T-helper 9 cell (primary cell): ENCODE measurements at places on chromosomes 2 and 18.

- no peak for DNase-seq
Measured at GRCh38 chr2:182128821-182129707, 143.4 kb downstream of the PPP1R1C start.

DNA sequence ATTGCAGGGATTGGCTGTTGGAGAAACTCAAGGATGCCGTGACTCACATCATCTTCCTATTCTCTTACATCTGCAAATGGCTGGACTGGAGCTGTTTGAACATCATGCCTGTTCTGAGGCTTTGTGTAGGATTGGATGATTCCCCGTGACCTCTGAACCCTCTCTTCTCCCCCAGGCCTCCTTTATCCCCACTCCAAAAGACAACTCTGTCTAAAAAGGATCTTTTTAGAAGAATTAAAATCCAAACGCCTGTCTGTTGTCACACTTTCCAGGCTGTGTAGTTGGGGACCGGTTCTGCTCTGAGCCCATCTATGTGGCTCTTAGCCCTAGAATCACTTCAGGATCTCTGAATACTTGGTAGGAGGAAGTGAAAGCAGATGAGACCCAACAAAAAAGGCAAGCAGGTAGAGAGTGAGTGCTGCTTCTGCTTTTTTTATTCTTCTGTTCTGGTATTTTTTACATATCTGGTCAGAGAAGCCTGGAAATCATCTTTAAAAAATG lies 565 bp downstream of the SP140 start:
- DNase-seq = no peak

DNA sequence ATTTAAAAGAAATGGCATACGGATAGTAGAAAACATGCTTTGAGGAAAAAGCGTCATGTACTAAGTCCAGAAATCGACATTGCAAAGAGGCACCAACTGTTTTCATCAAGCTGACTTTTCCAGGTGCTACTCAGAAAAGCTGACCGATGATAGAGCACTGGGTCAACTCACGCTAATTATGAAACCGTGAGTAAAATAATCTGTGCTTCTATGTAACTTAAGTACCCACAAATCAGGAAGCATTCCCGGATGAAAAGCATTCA lies 353 bp upstream of the NUP35 start:
- no peak for DNase-seq

DNA sequence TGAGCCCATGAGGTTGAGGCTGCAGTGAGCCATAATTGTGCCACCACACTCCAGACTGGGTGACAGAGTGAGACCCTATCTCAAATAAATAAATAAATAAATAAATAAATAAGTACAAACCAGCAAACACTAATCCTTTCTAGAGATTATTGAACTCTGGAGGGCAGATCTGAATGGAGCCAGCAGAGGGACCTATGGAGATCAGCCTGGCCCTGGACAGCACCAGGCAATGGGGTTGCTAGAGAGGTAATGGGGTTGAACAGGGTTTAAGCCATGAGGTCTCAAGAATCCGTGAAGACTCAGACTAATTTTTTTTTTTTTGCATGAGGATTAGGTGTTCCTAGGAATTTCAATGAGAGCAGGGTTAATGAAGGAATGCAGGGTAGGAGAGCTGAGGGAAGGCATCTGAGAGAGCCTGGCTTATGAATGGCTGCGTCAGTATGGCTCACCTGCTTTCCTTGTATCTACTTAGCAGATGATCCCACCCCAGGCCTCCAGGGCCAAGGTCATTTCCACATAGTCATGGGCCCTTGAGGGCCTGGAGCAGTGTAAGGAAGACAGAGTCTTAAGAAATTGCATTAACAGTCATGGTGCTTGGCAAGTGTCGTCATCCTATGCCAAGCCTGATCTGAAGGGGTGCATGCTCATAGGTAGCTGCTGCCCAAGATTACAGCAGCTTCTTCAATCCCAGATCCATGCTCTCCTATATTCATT lies 34.6 kb upstream of the IL37 start:
- no peak for DNase-seq

GRCh38 chr2:95069465-95069864 lies 44.0 kb downstream of the MAL start:
- DNase-seq = no peak

DNA sequence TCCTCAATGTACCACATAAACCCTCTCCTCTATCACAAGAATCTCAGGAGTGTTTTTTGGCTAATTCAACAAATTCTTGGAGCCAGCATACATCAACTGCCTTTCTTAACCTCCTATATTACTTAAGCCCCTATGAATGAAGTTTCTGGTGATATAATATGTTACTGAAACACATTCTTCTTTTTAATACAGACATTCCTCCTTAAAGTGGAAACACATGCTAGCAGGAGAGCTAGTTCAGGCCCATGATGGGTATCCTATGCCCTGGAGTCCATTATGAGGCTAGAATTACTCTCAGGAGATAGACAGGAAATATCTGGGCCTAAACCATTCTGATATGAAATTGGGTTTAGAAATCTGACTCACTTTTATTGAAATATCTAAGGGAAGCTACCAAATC lies 26.6 kb upstream of the RMDN2 start:
- DNase-seq = no peak

GRCh38 chr2:10008809-10009176 lies 34.6 kb upstream of the KLF11 start:
- DNase-seq = no peak

DNA sequence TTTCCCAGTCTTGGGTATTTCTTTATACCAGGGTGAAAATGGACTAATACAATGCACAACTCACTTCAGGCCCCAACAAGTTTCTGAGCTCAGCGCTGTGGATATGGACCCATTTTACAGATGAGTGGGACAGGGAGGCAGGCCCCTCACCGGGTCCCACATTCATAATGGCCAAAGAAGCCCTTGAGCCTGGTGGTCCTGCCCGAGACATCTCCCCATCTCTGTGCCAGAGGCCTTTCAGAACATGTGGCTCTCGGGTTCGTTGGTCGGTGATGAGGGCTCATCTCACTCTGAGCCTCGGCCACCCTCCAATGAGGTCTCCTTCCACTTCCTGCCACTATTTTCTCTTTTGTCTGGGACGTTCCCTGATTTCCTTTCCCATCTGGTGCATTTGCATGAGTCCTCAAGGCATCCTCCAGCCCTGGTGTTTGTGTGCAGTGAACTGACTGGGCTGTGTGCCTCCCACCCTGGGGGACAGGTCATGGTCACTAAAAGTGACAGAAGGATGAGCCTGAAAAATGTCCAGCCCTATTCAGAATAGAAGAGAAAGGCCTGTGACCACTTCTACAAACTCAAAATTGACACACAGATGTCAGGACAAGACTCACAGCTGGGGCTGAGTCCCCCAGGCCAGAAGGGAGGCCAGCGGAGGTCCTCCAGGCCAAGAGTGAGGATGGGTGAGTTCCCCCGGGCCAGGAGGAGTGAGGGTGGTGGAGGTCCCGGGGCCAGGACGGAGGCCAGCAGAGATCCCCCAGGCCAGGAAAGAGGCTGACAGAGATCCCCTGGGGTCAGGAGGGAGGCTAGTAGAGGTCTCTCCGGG lies 134.5 kb downstream of the PTGR3 start:
- no peak for DNase-seq

DNA sequence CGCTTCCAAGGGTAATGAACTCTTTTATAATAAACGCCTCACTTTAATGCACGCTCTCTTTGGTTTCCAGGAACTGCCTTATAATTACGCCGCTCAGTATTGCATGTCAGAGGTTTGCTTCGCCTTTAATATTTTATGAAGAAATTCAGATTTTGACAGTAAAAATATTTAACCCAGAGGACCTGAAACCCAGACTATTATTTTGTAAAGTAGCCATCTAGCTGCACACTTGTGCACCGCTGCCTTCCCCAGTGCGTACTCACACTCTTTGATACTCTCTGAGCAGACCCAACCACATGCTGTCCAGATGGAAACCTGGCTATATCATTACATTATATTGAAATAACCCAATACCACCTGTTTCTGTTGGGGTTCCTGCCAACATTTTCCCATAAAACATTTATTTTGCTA lies 270.1 kb downstream of the C1D start:
- DNase-seq = no peak

GRCh38 chr18:76823587-76824011 lies 1.2 kb downstream of the ZNF236 start:
- DNase-seq = no peak

- no peak for DNase-seq
Measured at GRCh38 chr2:170550501-170550900, 164.6 kb upstream of the SP5 start.

GRCh38 chr2:132824716-132825115 lies 154.7 kb upstream of the LYPD1 start:
- DNase-seq = no peak

DNA sequence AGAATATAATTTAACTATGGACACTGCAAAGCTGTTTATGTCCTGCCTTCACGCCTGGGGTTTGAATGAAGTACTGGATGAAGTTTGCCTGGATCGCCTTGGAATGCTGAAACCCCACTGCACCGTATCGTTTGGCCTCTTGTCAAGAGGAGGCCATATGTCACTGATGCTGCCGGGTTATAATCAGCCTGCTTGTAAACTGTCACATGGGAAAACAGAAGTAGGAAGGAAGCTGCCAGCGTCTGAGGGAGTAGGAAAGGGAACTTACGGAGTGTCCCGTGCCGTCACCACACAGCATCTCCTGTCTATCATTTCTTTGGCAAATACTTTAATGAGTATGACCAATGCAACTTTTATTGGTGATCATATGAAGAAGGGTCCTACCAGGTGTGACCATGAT lies 105.8 kb downstream of the WDR7 start:
- DNase-seq = no peak

DNA sequence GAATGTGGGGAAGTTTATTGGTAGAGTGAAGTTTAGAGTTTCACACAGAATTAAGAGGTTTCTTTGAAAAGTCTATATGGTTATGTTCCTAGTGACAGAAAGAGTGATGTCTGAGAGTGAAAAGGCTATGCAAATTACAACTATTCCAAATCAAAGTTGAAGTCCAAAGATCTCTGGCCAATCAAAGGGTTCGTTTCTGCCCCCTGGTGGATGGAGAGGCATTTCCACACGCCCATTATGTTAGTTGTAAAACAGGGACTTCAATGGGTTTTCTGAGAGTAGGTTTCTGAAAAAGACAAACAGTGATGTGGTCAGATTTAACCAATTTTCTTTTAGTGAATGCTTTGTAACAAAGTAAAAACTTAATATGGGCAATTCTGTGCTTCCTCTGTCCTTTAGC lies 441.5 kb upstream of the POU3F3 start:
- DNase-seq = no peak

- no peak for DNase-seq
Measured at GRCh38 chr18:424071-424661, 76.3 kb downstream of the COLEC12 start.

DNA sequence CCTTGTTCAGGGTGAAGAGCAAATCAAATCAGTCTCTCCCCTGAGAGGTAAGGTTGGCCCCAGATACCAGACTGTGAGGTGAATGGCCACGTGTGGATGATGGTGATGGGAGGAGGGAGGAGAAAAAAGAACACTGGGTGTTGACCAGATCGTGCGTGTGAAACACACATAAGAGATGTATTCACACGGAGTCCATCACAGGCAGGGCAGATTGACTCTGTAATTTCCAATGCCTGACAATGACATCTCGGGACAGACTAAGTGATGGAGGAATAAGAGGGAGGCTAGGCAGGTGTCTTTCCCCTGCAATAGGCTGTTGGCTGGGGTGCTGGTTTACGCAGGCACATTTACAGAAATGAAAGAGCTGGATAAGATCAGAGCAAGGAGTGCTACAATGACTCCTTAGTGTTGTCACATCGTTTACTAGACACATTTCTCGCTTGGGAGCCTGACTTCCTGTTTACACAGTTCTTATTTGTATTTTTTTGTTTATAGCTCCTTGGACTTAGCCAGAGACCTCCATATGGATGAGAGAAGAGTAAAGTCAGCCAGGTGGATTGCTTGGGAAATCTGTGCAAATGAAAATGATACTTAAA lies 43.1 kb downstream of the CPO start:
- no peak for DNase-seq

- DNase-seq = no peak
Measured at GRCh38 chr2:17544256-17544655, 3.8 kb downstream of the VSNL1 start.

DNA sequence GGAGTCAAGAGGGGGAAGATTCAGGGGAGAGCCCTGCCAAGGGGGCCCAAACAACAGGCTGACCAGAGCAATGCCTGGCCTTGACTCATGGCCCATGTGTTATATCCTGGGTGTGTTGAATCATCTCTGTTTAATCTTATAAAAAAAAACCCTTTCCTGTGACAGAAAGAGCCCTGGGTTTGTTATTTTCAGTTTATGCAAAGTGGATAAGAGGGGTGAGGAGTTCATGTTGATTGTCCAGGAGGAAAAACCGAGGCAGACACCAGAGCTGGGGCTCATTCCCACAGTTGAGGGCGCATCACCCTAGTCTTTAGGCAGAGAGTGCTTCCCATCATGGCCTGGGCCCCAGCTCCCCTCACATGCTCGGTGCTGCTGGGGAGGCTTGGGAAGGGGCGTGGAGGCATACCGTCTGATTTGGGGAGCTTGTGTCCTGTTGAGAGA lies 30.9 kb upstream of the IL37 start:
- no peak for DNase-seq

DNA sequence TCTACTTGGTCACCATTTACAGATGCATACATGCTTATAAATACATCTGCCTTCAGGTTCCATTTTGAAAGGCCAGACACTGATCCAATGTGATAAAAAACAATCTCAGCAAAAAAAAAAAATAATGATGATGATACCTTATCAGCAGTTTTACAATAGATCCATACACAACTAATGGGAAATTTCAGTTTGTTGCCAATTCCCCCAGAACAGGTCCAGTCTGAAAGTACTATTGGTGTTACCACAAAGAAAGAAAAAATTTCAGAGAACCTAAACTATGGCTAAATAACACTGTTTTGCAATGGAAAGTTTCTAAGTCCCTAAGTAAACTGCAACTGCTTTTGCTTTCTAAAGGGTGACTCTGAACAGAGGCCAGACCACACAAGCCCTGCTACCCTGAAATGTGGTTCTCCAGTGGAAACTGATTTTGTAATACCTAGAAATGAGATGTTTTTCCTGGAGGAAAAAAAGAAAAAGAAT lies 54.1 kb downstream of the LPIN2 start:
- no peak for DNase-seq

DNA sequence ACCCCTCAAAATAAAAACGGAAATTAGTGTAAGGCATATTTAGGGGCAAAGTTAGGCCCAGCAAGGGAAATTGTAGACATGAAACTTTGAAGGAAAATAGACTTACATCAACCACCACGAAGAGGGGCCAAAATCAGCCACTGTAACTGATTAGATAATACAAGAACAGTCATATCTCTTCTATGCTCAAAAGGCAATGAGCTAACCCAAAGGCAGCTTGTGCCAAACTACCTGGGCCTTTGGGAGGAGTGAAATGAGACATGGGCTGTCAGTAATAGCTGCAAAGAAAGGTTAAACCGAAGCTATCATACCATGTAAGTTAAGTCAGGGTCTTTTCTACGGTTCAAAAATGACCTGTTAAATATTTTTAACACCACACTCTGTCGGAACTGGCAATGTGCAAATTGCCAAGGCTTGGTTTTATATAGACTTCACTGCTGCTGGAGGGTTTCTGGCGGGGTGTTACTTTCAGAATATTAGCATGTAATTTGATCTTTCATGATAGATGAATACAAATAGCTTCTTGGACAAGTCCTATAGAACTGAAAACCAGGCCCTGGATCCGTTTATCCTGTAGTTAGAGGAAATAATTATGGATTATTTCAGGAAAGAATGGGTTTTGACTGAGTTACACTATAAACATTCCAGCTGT lies 69.6 kb downstream of the ACVR1 start:
- no peak for DNase-seq

GRCh38 chr2:203808046-203808750 lies 59.4 kb upstream of the CTLA4 start:
- no peak for DNase-seq
